Activated T-helper 9 cell treated with anti-CD3 and anti-CD28 coated beads, Interleukin-2, amount 50 U/mL, for 16 hours (primary cell): ENCODE measurements at places on chromosomes 3 and 15.

DNA sequence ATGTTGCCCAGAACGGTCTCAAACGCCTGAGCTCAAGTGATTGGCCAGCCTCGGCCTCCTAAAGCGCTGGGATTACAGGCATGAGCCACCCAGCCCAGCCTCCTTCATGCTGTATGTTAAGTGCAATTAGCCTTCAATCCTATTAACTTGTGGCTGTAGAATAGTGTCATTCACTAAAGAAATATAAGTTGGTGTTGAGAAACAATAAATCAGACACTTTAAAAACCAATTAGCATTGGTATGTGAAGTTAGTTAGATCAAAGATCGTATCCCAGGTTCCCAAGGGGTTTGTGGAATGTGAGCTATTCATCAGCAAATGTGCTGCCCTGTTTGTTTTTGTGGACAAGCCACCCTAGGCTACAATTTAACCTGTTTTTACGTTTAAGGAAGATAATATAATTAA, 11.0 kb upstream of the PIK3CB start:
- DNase-seq: no peak

DNA sequence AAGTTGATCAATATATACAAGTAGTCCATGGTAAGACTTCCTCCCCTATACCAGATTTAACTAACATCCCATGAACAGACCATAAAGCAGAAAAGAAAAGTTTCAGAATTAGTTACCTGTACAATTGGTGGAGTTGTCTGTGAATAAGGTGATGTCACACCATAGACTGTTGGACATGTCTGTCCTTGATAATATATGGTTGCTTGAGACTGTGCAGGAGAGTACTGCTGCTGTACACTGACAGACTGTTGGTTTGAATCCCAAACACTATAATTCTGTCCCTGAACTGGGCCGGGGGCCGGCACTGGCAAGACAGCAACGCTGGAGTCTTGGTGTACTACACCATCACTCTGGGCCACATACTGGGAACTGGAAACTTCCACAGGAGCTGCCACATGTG, 77.2 kb downstream of the NBEAL2 start:
- DNase-seq: no peak

DNA sequence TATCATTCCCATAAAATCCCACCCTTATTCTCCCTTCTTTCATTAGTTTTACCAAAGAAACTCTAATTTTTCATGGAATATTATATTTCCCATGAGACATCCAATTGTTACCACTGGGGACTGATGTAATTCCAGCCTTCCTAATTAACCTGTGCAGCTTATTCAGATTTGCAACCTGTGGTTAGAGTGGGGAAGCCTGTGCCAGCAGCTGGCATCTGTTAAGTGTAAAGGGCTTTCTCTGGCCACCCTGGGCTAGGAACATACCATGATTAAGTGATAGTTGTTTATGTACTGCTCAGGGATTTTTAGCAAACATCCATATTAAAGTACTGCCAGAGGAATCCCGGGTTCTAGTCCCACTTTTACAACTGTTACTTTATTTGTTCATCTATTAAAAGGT, 78.2 kb downstream of the TPRG1 start:
- DNase-seq: no peak

DNA sequence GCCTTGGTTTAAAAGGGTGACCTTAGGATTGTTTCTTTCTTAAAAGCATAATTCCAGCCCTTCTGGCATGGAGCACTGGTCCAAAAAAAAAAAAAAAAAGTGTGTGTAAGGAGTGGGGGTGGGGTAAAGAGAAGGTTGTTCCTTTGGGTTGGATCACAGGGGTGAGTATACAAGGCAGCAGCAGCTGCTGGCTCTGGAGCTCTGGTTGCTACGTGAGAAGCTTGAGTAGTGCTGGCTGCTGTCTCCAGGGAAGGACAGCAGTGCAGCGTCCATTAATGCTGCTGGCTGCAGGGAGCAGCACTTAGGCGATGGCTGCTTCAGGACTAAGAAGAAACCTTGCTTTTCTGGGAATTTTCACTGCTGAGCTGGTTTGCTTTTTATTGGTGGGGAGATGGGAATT, 2.3 kb downstream of the SETD5 start:
- no peak for DNase-seq

- DNase-seq: peak; percentile 2
These were observed 1.0 kb downstream of the PDE12 start for GRCh38 chr3:57557085-57557537.

GRCh38 chr3:175105066-175105465, 245.9 kb downstream of the NAALADL2 start:
- DNase-seq: no peak

DNA sequence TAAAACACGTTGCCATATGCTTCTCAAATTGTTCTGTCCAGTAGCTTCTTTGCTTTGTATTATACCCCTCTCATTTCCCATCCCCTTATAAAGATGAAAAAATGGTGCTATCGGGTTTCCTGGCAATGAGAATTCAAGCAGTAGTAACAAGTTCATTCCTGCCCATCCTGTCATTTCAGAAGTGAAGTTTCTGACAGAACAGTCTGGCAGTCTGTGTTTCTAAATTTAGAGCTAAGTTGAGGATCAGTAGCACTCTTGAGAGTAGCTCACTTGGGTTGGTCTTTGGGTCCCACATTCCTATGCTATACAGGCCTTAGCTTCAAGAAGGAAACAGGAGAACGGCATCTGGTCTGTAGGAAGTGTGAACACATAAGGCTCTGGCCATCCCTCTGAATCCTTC, 134.6 kb downstream of the GHSR start:
- DNase-seq: no peak

DNA sequence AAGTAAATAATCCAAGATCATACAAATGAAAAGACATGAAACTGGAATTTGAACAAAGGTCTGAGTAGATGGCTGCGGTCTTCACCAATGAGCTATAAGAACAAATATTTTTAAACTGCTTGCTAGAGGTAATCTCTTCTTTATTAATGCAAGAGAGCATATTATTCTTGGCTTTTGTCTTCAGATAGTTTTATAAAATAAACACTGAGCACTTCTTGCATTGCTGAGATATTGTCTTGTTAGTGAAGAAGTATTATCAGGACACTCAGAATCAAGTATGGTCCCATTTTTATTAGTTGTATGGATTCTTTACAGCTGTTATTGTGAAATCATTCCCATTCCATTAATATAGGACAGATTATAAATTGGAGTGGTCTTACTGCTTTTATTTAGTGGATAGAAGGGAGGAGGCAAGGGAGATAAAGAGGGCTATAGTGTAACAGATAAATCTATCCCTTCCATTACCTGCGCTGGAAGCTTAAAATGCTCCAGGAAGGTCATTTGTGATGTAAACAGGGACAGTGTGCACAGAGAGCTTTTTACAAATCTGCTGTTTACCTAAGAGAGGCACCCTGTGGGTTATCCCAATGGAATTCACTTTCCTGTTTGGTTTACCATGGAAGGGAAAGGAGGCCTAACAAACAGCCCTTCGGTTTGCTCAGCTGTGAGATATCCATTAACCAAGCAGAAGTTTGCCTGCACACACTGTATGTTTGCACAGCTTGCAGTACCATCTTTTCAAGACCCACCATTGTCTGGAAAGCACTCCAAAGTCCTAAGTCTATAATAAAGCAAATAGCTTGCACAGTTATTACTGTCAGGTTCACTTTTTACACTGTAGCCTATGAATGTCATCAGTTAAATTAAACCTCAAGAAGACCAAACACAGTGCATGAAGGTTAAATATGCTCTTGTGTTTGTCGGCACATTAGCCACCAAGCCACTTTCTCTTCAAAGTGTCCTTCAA, 347.7 kb upstream of the TGFBR2 start:
- no peak for DNase-seq

DNA sequence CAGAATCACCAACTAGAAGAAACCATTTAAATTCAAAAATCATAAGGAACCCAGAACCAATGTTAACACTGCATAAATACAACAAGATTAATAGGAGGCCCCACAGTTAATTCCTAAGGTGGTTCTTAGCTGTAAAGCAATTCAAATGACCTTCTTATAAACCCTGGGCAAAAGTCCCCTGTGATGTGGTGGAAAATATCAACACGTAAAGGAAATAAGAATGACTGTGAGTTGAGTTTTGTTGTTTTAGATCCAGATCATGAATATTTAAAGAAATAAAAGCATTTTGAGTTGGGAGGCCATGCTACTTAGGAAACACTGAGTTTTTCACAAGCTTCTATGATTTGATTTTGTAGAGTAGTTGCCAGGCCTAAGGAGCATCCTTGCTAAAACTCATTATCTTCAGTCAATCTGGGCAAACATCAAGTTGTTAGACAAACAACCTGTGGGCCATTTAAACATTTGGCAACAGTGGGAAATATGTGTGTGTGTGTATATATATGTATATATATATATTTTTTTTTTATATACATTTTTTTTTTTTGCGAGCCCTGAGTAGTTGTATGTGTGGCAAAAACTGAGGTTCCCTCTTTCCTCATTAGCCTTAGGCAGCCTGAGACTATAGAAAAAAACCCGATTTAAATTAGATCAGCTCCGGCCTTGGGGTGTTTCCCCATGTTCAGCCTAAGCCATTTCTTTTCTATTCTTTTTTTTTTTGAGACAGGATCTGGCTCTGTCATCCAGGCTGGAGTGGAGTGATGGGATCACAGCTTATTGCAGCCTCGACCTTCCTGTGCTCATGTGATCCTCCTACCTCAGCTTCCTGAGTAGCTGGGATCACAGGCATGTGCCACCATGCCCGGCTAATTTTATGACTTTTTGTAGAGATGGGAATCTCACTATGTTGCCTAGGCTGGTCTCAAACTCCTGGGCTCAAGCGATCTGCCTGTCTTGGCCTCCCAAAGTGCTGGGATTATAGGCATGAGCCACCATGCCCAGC, 8.0 kb upstream of the PXK start:
- DNase-seq: no peak

GRCh38 chr3:113057117-113057516, 66.3 kb downstream of the GTPBP8 start:
- DNase-seq: no peak

DNA sequence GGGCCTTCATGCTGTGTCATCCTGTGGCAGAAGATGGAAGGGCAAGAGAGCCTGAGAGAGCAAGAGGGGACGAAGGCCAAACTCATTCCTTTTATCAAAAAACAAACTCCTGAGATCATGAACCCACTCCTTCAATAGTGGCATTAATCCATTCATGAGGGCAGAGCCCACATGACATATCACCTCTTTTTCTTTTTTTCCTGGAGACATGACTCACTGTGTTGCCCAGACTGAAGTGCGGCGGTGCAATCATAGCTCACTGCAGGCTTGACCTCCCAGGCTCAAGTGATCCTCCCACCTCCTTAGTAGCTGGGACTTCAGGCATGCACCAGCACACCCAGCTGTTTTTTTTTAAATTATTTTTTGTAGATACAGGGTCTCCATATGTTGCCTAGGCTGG, 92.0 kb upstream of the RNU6-1 start:
- no peak for DNase-seq

DNA sequence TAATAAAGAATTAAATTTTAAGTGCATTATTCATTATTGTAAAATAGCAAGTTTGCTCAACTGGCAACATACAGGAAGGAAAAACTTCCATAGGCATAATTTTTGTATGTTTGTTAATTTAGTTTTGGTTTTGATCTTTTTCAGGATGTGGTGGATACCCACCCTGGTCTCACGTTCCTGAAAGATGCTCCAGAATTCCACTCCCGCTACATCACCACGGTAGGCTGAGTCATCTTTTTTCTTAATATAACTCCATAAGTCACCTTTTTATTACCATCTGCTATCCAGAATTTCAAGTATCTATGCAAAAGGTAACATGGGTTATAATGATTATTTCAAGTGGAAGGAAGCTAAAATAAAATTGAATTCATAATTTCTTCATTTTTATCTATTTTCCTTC, 104.8 kb downstream of the PPP2R3A start:
- no peak for DNase-seq

GRCh38 chr3:188390775-188391443, 237.0 kb downstream of the LPP start:
- DNase-seq: no peak

DNA sequence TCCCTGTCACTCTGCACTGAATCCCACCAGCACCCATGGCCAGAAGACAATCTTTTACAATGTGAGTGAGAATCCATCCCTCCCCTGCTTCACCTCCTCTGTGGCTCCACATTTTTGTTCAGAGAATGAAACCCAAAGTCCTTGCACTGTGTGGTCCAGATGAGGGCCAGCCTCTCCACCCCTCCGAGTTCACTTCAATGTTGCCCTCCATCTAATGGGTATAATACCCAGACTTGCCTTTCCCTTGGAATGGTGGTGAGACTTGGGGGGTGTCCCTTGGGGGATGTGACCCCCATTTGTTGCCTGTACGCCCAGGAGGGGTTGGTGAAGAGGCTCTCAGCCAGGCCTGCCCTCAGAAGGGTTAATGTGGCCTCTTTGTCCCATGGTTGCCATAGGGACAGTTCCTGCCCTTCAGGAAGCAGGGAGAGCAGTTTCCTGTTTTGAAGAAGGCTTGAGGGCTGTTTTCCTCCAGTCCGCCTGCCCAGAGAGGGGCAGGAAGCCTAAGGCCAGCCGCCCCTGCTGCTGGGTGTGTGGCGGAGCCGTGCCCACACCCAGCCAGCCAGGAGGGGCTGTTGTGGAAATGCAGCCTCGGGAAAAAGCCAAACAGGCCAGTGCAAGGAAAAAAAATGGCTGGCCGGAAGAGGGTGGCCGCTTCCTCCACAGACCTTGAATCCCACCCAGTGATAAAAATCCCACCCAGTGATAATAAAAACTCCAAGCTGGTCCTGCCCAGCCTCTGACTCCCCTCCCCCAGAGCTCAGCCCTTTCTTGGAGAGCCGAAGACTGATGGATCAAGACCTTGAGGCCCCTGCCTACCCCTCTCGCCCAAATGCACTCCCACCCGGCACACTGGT, 14.6 kb upstream of the FGD5 start:
- no peak for DNase-seq

- DNase-seq: no peak
These were observed 505.6 kb upstream of the THBS1 start for GRCh38 chr15:39075311-39075710.

DNA sequence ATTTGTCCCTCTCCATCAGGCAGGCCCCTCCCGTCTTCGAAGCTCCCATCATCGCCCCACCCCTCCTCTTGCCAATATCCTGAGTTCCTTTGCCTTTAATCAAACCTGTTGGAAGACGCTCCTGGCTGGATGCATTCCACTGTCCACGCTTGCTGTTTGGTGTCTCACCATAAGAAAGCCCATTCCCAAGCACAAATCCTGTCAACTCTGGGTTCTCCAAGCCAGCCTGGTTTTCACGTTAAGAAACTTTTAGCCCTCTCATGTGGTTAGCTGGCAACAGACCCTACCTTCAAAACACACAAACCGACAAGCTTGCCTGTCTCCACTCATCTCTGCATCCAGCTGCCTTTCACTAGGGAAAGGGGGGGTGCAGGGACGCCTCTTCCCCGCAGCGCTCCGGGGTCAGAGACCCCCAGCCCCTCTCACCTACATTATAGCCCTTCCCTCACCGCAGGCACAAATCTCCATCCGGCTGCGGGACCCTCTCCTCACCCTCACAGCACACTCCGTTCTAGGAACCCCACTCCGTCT, 1.1 kb downstream of the GORASP1 start:
- no peak for DNase-seq

- DNase-seq: no peak
These were observed 52.4 kb downstream of the PHLDB2 start for GRCh38 chr3:111911446-111911845.
